ENCODE measurements at places on chromosomes 12 and 14.
A peak's percentile ranks its signal among the peaks of the same experiment; 100 is the strongest.

GRCh38 chr12:75825686-75826085 is 205.9 kb downstream of the PHLDA1 start:
- DNase-seq: peak; percentile 92

DNA sequence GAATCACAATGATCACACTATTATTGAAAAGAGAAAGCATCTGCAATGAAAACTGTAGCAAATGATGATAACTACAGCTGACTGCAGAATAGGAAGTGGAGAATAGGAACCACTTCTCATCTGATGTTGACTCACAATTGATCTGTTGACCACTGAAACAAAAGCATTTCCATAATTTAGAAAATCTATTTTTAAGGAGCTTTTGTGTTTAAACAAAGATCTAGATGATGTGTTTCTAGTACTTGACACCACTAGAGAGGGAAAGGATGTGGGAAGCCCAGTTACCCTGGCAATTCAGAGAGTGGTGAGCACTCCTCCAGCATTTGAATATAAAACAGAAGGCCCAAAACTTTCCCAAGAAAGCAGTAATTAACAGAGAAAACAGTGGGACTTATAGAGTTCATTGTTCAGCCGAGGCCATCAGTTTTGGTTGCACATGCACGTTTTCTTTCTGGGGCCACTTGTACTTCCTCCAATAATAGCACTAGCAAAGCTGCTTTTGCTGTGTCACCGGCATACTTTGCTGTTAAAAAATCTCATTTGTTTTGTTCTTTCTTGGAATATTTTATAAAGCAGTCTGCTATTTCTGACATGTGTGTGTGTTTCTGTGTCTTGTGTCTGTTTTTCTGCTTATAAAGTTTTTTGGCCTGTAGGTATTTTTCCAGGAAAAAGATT is 76.1 kb upstream of the HECTD1 start:
- DNase-seq: peak; percentile 21

DNA sequence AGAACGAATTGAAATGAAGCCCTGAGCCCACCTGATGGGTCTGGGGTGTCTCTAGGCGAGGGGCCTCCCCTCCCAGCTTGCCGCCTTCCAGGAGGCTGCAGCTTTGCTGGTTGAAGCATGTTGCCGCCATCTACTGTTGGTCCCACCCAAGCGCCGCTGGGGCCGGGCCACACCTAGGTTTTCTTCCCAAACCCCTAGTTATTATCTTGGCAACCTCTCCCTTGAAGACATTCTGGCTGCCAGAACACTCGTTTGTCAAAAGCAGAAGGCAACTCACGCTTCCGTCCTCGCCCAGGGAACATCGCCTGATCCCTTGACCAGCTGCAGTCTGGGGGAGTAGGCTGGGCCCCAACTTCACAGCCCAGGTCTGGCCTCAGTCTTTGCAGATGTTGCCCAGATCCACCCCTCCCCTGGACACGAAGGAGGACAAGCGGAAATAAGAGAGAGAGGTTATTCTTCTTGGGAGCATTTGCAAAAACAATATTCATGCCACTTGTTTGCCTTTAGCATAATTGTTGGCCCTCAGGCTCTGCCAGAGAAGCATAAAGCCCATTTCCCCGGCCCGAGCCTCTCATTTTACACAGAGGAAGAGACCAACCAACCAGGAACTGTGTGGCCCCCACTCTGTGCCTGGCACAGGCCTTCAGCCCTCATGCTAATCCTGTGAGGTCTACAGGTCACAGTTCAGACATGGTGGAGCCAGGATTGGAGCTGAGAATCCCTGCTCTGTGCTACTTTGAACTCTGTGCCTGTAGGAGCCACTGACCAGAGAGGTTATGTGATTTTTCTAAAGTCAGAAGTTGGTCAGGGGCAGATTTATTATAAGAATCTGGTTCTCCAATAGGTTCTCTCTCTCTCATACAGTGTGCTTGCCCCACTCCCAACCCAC is 6.8 kb downstream of the EMP1 start:
- no peak for DNase-seq

DNA sequence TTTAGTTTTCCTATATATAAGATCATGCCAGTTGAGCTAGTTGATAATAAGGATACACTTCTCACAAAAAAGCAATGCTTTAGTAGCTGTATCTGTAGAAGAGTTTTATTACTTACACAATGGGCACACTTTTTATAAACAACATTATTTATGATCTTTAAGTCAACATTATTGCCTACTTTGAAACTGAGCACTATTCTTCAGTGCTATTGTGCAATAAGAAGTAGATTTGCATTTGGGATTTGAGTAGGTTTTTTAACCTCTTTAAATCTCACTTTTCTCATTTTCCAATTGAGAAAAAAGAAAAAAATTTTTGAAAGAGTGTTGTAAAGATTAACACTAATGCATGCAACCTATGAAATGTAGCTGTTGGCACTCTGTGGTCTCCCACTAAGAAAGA is 1198.3 kb downstream of the GALC start:
- no peak for DNase-seq

DNA sequence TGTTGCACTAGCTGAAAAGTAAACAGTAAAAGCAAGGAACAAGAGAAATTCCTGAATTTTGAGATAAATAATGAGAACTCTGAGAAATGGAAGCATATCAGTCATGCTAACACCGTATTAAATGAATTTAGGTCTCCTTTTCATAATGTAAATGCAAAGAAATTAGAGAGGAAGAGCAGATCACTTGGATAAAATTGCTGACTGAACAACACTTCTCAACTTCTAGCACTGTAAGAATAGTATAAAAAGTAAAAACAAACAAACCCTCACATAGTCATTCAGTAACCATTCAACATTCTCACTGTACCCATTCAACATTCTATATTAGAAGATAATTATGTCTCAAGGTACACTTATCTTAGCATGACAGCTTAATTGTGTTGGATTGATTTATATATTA is 217.3 kb upstream of the LRFN5 start:
- DNase-seq: no peak

DNA sequence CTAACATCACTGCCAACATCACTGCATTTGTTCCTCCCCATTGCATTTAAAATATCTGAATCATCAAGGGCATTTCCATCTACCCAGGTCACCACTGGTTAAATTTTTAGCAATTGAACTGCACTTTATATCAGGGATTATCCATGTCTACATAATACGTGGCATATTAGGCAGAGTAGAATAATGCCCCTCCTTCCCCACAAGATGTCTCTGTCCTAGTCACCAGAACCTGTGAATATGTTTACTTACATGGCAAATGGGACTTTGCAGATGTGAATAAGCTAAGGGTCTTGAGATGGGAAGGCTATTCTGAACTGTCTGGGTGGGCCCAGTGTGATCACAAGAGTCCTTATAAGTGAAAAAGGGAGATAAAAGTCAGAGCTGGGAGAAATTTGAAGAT is 181.7 kb upstream of the ARID2 start:
- no peak for DNase-seq

DNA sequence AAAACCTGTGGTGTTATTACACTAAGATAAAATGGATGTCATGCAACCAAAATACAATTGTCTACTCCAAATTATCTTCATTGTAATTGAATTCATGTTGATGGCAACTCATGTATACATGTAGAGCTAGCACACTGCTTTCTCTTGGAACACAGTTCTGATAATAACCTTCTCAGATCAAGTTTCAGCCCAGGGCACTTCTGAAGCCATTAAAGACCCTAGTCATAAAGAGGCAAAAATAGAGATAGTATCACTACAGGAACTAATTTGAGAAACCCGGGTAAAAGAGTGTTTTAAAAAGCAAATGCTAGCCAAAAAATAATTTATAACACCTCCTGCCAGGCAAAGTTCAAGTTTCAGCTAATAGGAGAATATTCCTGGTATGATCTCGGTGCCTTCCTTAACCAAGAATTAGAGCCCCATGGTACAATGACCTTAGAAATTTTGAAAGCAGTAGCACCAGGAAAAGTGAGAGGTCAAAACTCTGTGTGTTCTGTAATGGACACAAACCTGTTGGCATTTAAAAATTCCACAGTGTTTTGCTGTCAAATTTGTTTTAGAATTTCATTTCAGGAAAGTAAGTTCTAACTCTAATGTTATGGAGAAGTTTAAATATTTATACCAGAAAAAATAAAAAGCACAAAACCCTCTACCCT is 105.0 kb upstream of the FRMD6 start:
- DNase-seq: no peak

DNA sequence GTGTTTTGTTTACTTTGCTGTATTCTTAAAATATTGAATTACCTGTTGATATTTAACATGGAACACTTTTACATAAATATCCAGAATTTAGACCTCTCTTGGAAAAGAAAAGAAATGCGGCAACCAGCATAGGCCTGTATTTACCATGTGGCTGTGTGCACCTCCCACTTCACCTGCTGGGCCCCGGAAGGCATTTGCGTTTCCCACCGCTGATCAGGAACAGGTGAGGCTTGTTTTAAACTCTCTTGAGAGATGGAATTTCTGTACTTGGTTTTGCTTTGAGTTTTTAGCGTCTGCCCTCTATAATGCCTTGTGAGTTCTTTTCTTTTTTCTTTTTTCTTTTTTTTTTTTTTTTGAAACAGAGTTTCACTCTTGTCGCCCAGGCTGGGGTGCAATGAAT is 124.2 kb downstream of the GLT1D1 start:
- no peak for DNase-seq

GRCh38 chr12:88876857-88877256 is 296.6 kb upstream of the KITLG start:
- DNase-seq: no peak

DNA sequence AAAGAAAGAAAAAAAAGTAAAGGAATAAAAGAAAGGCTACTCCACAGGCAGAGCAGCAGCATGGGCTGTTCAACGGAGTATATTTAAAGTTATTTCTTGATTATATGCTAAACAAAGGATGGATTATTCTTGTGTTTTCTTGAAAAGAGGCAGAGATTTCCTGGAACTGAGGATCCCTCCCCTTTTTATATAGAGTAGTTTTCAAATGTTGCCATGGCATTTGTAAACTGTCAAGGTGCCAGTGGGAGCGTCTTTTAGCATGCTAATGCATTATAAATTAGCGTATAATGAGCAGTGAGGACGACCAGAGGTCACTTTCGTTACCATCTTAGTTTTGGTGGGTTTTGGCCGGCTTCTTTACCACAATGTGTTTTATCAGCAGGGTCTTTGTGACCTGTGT is 383.0 kb downstream of the PCNX1 start:
- no peak for DNase-seq

DNA sequence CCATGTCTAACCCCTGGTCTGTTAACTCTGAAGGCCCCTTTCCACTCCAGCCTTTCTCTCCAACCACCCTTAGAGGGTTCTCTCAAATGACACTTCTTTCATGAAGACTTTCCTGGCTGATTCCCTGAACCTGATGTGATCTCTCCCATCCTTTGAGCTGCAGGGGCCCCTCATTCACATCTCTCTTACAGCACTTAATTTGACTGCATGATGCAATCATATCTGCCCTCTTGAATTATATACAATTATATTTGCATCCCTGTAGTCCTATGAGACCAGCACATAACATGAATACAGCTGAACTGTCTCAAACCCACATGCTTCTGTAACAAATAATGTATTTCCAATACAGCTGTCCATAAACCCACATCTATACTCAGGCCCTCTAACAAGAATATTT is 56.4 kb downstream of the PPP2R5E start:
- DNase-seq: no peak

DNA sequence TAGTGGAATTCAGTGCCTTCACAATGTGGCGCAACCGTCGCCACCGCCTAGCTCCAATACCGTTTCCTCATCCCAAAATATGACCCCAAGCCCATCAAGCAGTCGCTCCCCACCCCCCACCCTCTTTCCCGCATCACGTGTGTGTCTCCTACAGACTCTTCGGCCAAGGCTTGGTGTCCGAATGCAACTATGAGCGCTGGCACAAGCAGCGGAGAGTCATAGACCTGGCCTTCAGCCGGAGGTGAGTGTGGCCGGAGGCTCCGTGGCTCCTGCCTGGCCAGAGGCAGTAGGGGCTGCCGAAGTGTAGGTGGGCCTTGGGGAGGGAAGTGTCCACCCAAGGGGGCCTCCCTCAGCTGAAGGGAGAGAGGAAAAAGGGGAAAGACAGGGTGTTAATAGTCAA is 15.8 kb downstream of the CYP46A1 start:
- DNase-seq: no peak

GRCh38 chr12:119415714-119416113 is 81.2 kb downstream of the CCDC60 start:
- no peak for DNase-seq

GRCh38 chr12:15788233-15789219 is 662 bp downstream of the EPS8 start:
- DNase-seq: no peak

DNA sequence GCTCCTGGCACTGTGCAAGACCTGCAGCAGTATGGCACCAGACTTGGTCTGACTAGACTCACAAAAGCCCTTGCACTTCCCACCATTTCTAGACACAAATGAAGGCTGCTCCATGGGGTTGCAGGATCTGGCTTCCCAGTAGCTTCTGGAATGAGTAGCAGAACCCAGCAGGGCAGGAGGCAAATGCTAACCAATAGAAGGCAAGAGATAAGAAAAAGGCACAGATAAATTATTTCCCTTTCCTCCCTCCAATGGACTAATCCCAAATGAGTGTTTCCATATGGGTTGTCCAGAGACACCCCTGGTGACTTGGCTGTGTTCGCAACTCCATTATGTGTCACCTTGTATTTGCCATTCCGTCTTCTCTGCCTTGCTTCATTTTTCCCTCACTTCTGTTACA is 49.7 kb downstream of the KIF21A start:
- no peak for DNase-seq

GRCh38 chr12:11941606-11942337 is 129.0 kb upstream of the BCL2L14 start:
- DNase-seq: peak; percentile 71

GRCh38 chr14:84144166-84144565 is 1385.8 kb upstream of the FLRT2 start:
- DNase-seq: no peak

DNA sequence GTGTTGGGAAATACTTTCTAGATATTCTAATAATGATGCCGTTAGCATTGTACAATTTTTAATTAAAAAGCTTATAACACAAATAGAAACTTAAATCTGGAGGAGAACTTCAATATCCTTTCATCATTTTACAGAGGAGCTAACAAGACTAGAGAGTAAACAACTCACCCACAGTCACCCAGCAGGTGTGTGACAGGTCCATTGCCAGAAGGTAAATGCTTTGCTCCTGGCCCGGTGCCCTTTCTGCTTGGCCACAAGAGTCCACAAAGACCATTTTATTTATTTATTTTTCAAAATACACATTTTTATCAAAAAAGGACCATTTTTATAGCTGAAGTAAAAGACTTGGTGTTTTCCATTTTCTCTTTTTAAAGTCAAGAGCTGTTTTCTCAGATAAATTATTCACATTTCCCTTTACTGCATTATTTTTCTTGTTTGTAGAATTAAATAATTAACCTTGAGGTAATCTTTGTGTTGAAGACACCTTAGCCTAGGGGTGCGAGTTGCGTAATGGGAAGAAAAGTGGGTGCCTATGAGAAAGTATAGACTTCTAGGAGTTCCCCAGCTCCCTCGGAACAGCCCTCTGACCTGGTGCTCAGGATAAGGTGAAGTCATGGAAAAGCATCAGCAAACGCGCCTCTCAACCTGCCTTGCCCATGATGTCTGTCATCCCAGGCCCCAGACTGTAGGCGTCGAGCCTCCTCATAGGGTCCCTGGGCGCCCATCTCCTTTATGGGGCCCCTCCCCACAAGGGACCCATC is 26.3 kb upstream of the AMIGO2 start:
- DNase-seq: no peak

Data from stromal cell of bone marrow (primary cell).